ENCODE measurements at places on chromosomes 7 and 10.

DNA sequence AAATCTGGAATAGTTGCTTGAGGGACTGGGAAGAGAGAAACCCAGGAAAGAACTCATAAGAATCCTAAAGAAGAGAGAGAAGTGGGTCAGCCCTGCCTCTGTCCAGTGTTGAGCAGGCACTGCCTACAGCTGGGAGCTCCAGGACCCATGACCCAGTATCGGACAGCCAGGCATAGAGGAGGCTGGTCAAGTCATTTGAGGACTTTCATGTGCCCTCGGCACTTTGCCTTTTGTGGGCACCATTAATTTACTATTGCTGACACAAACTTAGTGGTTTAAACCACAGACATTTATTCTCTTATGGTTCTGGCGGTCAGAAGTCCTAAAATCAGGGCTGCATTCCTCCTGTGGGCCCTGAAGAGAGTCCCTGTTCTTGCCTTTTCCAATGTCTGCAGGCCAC, 60.3 kb downstream of the CPXM2 start:
- no peak for DNase-seq

GRCh38 chr7:11436316-11436715, 395.7 kb downstream of the THSD7A start:
- DNase-seq = no peak

- DNase-seq = no peak
These were observed 65.5 kb upstream of the VWC2 start for GRCh38 chr7:49707891-49708290.

DNA sequence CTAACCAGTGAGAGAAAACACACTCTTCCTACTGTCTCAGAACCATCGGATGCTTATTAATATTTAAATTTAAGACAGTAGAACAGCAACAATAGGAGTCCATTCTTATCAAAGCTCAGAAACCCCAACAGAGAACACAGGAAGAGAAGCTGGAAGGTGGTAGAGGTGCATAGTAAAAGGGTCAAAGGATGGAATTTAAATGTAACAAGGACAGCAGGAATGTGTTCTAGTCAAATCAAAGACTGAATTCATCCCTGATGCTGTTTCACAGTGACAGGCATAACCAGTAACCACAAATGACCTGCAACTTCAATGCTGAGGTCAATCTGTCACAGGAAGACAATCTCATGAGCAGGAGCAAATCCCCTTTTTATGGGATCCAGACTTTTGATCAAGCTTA, 1259.7 kb downstream of the XPNPEP1 start:
- DNase-seq = no peak

- DNase-seq = no peak
These were observed 11.2 kb downstream of the C10orf120 start for GRCh38 chr10:122688293-122688989.

GRCh38 chr10:3085785-3086567, 18.6 kb downstream of the PFKP start:
- DNase-seq = no peak

GRCh38 chr10:21899736-21900135, 103.8 kb downstream of the DNAJC1 start:
- no peak for DNase-seq

DNA sequence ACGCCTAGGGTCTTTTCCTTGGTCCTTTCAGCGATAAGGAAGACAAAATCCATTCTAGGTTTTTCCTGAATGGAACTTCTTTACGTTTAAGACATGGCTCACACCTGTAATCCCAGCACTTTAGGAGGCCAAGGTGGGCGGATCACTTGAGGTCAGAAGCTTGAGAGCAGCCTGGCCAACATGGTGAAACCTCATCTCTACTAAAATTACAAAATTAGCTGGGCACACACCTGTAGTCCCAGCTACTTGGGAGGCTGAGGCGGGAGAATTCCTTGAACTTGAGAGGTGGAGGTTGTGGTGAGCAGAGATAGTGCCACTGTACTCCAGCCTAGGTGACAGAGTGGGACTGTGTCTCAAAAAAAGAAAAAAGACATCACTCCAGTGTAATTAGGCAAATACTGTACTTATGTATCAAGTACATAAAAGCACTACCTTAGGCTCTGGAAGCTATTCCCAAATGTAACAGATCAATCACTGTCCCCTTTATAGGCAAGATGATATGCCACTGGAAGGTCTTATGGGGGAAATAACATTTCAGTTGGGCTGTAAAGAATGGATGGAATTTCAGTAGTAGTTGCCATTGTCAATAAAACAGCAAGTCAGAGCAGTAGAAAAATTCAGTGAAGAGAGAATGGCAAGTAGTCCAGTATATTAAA, 5.7 kb downstream of the STK17A start:
- DNase-seq = no peak

GRCh38 chr7:154741131-154741530, 261.8 kb downstream of the PAXIP1 start:
- no peak for DNase-seq

DNA sequence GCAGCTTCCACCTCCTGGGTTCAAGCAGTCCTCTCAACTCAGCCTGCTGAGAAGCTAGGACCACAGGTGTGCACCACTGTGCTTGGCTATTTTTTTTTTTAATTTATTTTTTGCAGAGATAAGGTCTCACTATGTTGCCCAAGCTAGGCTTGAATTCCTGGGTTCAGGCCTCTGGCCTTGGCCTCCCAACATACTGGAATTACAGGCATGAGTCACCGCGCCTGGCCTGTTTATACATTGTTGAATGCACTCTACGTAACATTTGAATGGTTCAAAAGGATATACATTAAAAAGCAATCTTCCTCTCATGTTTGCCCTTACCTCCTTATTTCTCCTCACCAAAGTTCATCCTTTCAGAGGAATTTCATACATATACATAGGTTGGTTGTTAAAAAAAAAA, 7.2 kb upstream of the SNX10 start:
- DNase-seq = no peak

GRCh38 chr7:51067757-51068156, 248.9 kb downstream of the COBL start:
- DNase-seq = peak; percentile 34

GRCh38 chr10:84789026-84789425, 460.6 kb downstream of the CCSER2 start:
- no peak for DNase-seq

DNA sequence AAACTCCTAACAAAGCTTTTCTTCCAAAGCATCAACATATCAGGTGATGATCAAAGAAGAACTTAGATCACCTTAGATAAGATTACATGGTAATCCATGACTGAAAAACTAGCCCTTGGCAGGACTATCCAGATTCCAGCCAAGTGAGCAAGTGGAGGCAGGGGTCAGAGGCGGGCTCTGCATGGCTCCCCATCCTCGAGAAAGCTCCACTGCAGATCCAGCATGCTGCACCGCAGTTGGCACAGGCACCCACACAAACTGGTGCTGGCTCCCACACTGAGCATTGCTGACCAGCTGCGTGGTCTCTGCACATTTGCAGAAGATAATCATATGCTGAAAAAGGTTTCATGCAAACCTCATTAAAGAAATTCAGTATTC, 10.1 kb downstream of the PSAP start:
- DNase-seq = no peak
